ENCODE measurements at places on chromosomes 3 and 15. TPM values are rescaled to one million over a fixed set of nuclear protein-coding genes. Genes with fewer than 3 reads are reported as not detected.

GRCh38 chr3:82055792-82056191, 294.3 kb upstream of the GBE1 start:
- no peaks in the 10 kb centered on the region for H3K4me1 ChIP-seq
- no peak overlapping the region for H3K27ac ChIP-seq
- H3K36me3 ChIP-seq: no peaks in the 10 kb centered on the region
- DNase-seq: no peak

DNA sequence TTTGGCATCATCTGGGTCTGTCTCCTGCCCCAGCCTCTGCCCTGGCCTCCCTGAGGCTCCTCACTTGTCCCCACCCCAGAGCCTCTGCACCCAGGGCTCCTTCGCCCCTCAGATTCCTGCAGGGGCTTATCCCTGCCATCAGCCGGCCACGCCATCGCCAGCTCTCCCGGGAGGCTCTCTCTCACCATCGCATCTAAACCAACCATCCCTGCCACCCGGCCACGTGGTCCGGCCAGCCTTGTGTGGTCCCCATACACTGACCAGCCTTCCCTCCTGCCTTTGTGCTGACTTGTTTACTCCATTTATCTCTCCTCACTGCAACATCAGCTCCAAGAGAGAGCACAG, 134.3 kb upstream of the IQSEC1 start:
- H3K36me3 ChIP-seq: no peaks in the 10 kb centered on the region
- no peak overlapping the region for H3K27ac ChIP-seq
- H3K4me1 ChIP-seq: peaks cover 4% of the 10 kb centered on the region
- no peak overlapping the region for H3K4me3 ChIP-seq

PIERCE2 gene
- polyA plus RNA-seq: not detected

- H3K4me3 ChIP-seq: no peak overlapping the region
- peaks cover 10% of the 10 kb centered on the region for H3K27me3 ChIP-seq
- no peaks in the 10 kb centered on the region for H3K36me3 ChIP-seq
- DNase-seq: no peak
Observed at GRCh38 chr15:41967506-41968206, 4.7 kb downstream of the EHD4 start.

SAMD7 gene
- polyA plus RNA-seq: not detected

DNA sequence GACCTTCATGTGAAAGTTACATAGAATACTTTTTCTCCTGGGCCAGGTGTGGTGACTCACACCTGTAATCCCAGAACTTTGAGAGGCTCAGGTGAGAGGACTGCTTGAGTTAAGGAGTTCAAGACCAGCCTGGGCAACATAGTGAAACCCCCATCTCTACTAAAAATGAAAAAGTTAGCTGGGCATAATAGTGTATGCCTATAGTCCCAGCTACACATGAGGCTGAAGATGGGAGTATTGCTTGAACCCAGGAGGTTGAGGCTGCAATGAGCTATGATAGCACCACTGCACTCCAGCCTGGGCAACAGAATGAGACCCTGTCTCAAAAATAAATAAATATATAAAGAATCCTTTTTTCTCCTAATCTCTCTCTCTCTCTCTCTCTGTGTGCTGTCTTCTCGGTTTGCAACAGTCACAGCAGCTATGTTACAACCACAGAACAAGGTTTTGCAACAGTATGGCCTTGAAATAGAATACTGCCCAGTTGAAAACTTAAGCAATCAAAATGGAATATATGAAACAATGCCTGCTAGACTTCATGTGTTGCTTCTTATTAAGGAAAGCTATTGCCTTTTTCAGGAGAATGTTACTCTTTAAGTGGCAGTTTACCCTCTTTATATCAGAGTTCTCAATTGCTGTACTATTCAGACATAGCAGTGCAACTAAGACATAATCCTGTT, 12.3 kb upstream of the DENND4A start:
- DNase-seq: no peak
- peak overlapping the region; percentile 95 for H3K27ac ChIP-seq
- peak overlapping the region; percentile 97 for H3K4me3 ChIP-seq

- no peak for DNase-seq
- no peak overlapping the region for H3K27ac ChIP-seq
- H3K36me3 ChIP-seq: no peaks in the 10 kb centered on the region
- peaks cover 8% of the 10 kb centered on the region for H3K27me3 ChIP-seq
- H3K4me3 ChIP-seq: no peak overlapping the region
Observed at GRCh38 chr3:42495393-42495792, 7.0 kb upstream of the VIPR1 start.

DNA sequence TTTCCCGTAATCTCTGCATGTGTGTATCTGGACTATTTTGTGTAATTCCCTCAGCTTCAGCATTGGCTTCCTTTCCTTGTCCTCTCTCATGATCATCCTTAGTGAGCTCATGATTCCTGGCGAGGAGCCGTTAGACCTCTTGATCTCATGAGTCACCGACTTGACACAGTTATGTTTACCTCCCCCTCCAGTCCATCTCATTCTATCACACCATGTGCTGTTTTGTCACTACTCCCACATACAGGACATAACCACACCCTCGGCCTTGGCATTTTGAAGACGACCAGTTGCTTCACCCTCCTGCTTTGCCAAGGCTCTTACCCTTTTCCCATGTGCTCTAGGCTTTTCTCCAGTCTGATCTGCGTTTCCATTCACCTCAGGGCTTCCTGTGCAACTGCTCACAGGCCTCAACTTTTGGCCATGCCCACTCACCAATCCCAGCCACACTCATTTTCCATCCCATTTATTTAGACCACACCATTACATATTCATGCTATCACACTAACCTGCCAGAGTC, 41.5 kb downstream of the CP start:
- H3K4me1 ChIP-seq: peaks cover 10% of the 10 kb centered on the region
- H3K4me3 ChIP-seq: no peak overlapping the region
- DNase-seq: no peak
- H3K27ac ChIP-seq: no peak overlapping the region
- H3K36me3 ChIP-seq: peaks cover 9% of the 10 kb centered on the region

DNA sequence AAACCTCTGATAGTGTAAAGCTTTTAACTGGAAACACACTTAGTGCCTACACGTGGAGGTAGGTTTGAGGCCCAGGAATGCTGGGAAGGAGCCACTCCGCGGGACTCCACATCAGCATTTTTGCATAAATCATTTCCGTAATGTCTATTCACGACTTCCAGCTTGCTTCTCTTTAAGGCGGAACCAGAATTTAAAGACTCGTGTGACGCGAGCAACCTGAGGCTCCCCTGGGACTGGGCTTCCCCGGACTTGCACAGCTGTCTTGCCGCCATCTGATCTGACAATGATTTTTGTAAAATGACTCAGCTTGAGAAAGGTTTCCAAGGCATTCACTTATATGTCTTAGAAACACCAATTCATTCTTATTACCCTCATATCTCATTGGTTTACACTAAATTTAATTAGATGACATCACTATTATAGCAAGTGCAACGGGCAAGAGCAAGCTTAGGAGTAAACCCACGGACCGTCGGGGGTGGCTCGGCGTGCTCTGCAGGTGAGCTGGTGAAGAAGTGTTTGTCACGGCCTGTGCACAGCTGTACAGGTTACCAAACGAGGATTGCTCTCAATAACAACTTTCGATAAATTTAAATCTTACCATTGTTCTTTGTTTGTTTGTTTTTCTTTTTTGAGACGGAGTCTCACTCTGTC, 95.2 kb downstream of the CHSY1 start:
- H3K36me3 ChIP-seq: no peaks in the 10 kb centered on the region
- H3K27me3 ChIP-seq: peaks cover 5% of the 10 kb centered on the region
- peaks cover 14% of the 10 kb centered on the region for H3K4me1 ChIP-seq
- H3K4me3 ChIP-seq: no peak overlapping the region
- no peak for DNase-seq

CCR9 gene
- not detected for polyA plus RNA-seq

GRCh38 chr3:12627370-12627769, 36.5 kb downstream of the RAF1 start:
- no peak overlapping the region for H3K27ac ChIP-seq
- no peaks in the 10 kb centered on the region for H3K36me3 ChIP-seq
- peaks cover 76% of the 10 kb centered on the region for H3K4me1 ChIP-seq
- H3K27me3 ChIP-seq: no peaks in the 10 kb centered on the region
- peak overlapping the region; percentile 1 for H3K4me3 ChIP-seq

PAQR5 gene
- not detected for polyA plus RNA-seq

BFSP2 gene
- polyA plus RNA-seq: 0.83 TPM

LRRK1 gene
- not detected for polyA plus RNA-seq

DOCK3 gene
- polyA plus RNA-seq: 0.08 TPM

- no peak for DNase-seq
- H3K4me1 ChIP-seq: no peaks in the 10 kb centered on the region
- no peak overlapping the region for H3K4me3 ChIP-seq
- no peaks in the 10 kb centered on the region for H3K36me3 ChIP-seq
- no peak overlapping the region for H3K27ac ChIP-seq
- peaks cover 3% of the 10 kb centered on the region for H3K27me3 ChIP-seq
Observed at GRCh38 chr15:70698426-70698825, 64.9 kb downstream of the UACA start.

RAD54L2 gene
- polyA plus RNA-seq: 10.1 TPM

CFAP91 gene
- not detected for polyA plus RNA-seq

- no peaks in the 10 kb centered on the region for H3K27me3 ChIP-seq
- no peak for DNase-seq
- no peak overlapping the region for H3K4me3 ChIP-seq
- peaks cover 21% of the 10 kb centered on the region for H3K36me3 ChIP-seq
Observed at GRCh38 chr3:39065197-39065596, 13.4 kb downstream of the WDR48 start.

- DNase-seq: no peak
- no peak overlapping the region for H3K27ac ChIP-seq
- no peaks in the 10 kb centered on the region for H3K4me1 ChIP-seq
- no peak overlapping the region for H3K4me3 ChIP-seq
Observed at GRCh38 chr3:149291178-149291577, 42.3 kb downstream of the TM4SF18 start.

Measured in immature natural killer cell (primary cell).